Foreskin keratinocyte (primary cell): ENCODE measurements at places on chromosomes 4 and X. TPM values are rescaled to one million over a fixed set of nuclear protein-coding genes. Genes with fewer than 3 reads are reported as not detected.

Gene ELOVL6
- 31.4 and 43.4 TPM in 2 replicates for polyA plus RNA-seq

Gene H2BW2
- polyA plus RNA-seq = not detected in 2 replicates

Gene MMRN1
- not detected in 2 replicates for polyA plus RNA-seq

Gene SLC9A6
- 5.6 and 7.1 TPM in 2 replicates for polyA plus RNA-seq

Gene NHS
- polyA plus RNA-seq = 1.4 and 1.6 TPM in 2 replicates

Gene GAGE12E
- polyA plus RNA-seq = not detected in 2 replicates

Gene XG
- polyA plus RNA-seq = 17.6 and 18.7 TPM in 2 replicates

Gene IGSF1
- polyA plus RNA-seq = not detected in 2 replicates

Gene CT45A1
- polyA plus RNA-seq = not detected in 2 replicates

Gene FAM241A
- polyA plus RNA-seq = 1.8 and 2.0 TPM in 2 replicates

Gene MAGEE1
- 1.9 and 2.5 TPM in 2 replicates for polyA plus RNA-seq

Gene CXCL11
- polyA plus RNA-seq = 0.28 and 0.32 TPM in 2 replicates

Gene F11
- polyA plus RNA-seq = not detected in 2 replicates

Gene ZNF630
- 0.69 and 0.76 TPM in 2 replicates for polyA plus RNA-seq

Gene TSPAN5
- polyA plus RNA-seq = 31.7 and 32.7 TPM in 2 replicates

Gene TCP11X2
- not detected in 2 replicates for polyA plus RNA-seq

Gene TCEAL6
- polyA plus RNA-seq = not detected in 2 replicates

Gene BEND2
- not detected in 2 replicates for polyA plus RNA-seq

Gene SPANXA1
- polyA plus RNA-seq = not detected in 2 replicates

Gene FOXR2
- not detected in 2 replicates for polyA plus RNA-seq
